ENCODE measurements at places on chromosomes 13 and 19.

DNA sequence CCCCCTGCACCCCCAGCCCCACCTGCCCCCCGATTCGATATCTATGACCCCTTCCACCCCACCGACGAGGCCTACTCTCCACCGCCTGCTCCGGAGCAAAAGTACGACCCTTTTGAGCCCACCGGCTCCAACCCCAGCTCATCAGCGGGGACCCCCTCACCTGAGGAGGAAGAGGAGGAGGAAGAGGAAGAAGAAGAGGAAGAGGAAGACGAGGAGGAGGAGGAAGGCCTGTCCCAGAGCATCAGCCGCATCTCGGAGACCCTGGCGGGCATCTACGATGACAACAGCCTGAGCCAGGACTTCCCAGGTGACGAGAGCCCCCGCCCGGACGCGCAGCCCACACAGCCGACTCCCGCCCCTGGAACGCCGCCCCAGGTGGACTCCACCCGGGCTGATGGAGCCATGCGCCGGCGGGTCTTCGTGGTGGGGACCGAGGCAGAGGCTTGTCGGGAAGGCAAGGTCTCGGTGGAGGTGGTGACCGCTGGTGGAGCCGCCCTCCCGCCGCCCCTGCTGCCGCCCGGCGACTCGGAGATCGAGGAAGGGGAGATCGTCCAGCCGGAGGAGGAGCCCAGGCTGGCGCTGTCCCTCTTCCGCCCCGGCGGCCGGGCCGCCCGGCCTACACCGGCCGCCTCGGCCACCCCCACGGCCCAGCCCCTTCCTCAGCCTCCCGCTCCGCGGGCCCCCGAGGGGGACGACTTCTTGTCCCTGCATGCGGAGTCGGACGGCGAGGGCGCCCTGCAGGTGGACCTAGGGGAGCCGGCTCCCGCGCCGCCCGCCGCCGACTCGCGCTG lies 9.2 kb downstream of the SCAF1 start:
- no peak for DNase-seq

GRCh38 chr13:21232599-21232998 lies 56.1 kb downstream of the MRPL57 start:
- DNase-seq: no peak

- DNase-seq: no peak
Measured at GRCh38 chr19:43725468-43725867, 9.6 kb downstream of the IRGC start.

GRCh38 chr19:10818301-10819123 lies 17.5 kb downstream of the TMED1 start:
- no peak for DNase-seq

- no peak for DNase-seq
Measured at GRCh38 chr19:42076380-42076944, 496 bp downstream of the ZNF574 start.

DNA sequence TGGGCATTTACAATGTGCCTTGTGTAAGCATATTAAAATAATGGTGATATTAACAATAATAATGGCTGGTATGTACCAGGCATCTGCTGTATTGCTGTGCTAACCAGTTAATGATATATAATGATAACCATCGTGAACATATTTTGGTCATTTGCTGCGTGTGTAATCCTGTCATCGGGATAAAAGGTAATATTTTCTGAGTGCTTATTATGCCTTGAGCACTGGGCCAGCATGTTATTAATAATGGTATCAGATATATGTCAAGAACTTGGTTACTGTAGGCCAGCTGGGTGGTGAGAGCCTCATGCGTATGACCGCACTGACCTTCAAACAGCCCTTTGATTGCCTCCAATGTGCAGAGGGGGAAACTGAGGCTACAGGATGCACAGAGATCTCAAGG lies 22.2 kb upstream of the FXYD3 start:
- no peak for DNase-seq

- DNase-seq: peak; percentile 69
Measured at GRCh38 chr19:13597640-13598039, 91.4 kb upstream of the CACNA1A start.

DNA sequence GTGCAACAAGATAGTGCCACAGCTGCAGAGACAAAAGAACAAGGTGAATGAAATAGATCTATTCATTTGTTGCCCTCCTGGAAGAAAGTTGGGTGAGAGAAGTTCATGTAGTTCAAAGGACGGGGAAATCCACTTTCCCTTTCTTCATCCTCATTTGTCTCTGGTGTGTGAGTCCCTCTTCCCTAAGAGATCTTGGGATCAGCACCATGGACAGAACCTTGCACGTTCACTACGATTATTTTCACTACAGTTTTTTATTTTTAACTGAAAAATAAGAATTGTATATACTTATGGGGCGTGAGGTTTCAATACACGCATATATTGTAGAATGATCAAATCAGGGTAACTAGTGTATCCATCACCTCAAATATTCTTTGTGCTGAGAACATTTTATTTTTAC lies 29.2 kb downstream of the NLRP5 start:
- DNase-seq: no peak

DNA sequence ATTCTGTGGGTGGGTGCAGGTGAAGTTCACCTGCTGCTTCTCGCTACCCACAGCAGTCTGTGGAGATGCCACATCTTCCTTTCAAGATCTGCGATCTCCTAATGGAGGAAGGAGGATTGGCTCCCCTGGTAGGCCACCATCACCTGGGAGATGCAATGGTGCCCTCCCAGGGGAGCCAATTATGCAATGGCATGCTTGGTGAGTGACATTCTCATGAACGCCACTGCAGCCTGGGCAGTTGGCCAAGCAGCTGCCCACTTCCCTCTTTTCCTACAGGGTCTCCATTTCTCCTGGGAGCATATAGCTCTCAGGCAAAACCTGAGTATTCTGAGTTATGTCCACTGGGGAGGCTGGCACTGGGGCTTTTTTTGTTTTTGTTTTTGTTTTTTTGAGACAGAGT lies 83.5 kb upstream of the KCTD15 start:
- no peak for DNase-seq

Measured in activated CD4-positive, alpha-beta T cell treated with anti-CD3 and anti-CD28 coated beads, Interleukin-2, Interleukin-4, amounts not matched to agents 100 ng/mL and 50 ng/mL, durations not matched to agents 16 hours and 8 hours (primary cell).